ENCODE measurements at places on chromosomes 11 and 22. TPM values are rescaled to one million over a fixed set of nuclear protein-coding genes. Genes with fewer than 3 reads are reported as not detected.

CD3G gene
- 0.10 TPM for total RNA-seq

PYGM gene
- total RNA-seq = 45.7 TPM

OR6A2 gene
- total RNA-seq = 0.20 TPM

OR51I1 gene
- total RNA-seq = 0.59 TPM

NRGN gene
- total RNA-seq = 0.39 TPM

CHRM1 gene
- total RNA-seq = 0.69 TPM

CD151 gene
- total RNA-seq = 70.8 TPM

OSBP2 gene
- total RNA-seq = 15.4 TPM

ARSA gene
- 8.4 TPM for total RNA-seq

SGSM1 gene
- total RNA-seq = 1.3 TPM

TRIM51 gene
- not detected for total RNA-seq

SLCO2B1 gene
- 9.8 TPM for total RNA-seq

NCAM1 gene
- 26.8 TPM for total RNA-seq

EXT2 gene
- total RNA-seq = 76.6 TPM

EFCAB6 gene
- 2.1 TPM for total RNA-seq

OR5P2 gene
- not detected for total RNA-seq

OR8B4 gene
- total RNA-seq = not detected

UPK3A gene
- not detected for total RNA-seq

TENM4 gene
- total RNA-seq = 27.2 TPM

OR52I2 gene
- not detected for total RNA-seq

OR8J1 gene
- total RNA-seq = not detected

UCP3 gene
- 0.39 TPM for total RNA-seq

DGCR6 gene
- 3.2 TPM for total RNA-seq

OR8G5 gene
- not detected for total RNA-seq

FREY1 gene
- total RNA-seq = not detected

MS4A14 gene
- 0.20 TPM for total RNA-seq

OR52N4 gene
- not detected for total RNA-seq

TMPRSS13 gene
- 7.8 TPM for total RNA-seq

TMEM135 gene
- 43.9 TPM for total RNA-seq

TSPAN18 gene
- 17.0 TPM for total RNA-seq

CECR2 gene
- total RNA-seq = 2.8 TPM

RCOR2 gene
- 2.1 TPM for total RNA-seq

CNGA4 gene
- total RNA-seq = 0.49 TPM

KCNJ11 gene
- total RNA-seq = 4.6 TPM

KRTAP5-9 gene
- not detected for total RNA-seq

PANX2 gene
- total RNA-seq = 0.30 TPM

SHANK2 gene
- 8.8 TPM for total RNA-seq

TTC17 gene
- total RNA-seq = 126 TPM

CARNS1 gene
- total RNA-seq = 3.8 TPM

IL18 gene
- 21.6 TPM for total RNA-seq

TEX12 gene
- total RNA-seq = 0.20 TPM

HORMAD2 gene
- total RNA-seq = not detected
